Upper lobe of right lung (tissue), 1 donor: ENCODE measurements at places on chromosomes 3 and 15. TPM values are rescaled to one million over a fixed set of nuclear protein-coding genes. Genes with fewer than 3 reads are reported as not detected.

GRCh38 chr3:61451841-61452240, 109.5 kb upstream of the PTPRG start:
- DNase-seq, result no peak
- no peaks in the 10 kb centered on the region for H3K4me1 ChIP-seq
- no peaks in the 10 kb centered on the region for H3K36me3 ChIP-seq
- no peaks in the 10 kb centered on the region for H3K27me3 ChIP-seq
- no peak overlapping the region for H3K27ac ChIP-seq

DNA sequence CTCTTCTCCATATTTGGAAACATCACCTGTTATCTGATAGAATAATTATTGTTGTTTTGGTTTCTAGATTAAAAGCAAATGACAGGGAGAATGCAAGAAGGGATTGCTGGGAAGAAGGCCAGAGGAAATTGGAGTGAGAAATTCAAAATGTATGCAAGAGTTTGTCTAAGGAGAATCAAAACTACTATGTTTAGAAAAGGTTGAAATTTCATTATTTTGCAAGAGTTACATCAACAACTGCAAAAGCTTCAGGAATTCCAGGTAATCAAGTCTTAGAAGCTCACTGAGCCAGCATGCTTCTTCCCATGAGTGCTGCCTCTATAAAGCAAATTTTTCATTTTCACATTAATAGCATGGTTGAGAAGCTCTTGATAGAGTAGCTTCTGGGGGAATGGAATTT, 177.2 kb upstream of the GBE1 start:
- no peak overlapping the region for H3K27ac ChIP-seq
- no peak for DNase-seq
- H3K4me3 ChIP-seq, result no peak overlapping the region
- no peaks in the 10 kb centered on the region for H3K36me3 ChIP-seq
- H3K4me1 ChIP-seq, result no peaks in the 10 kb centered on the region

DNA sequence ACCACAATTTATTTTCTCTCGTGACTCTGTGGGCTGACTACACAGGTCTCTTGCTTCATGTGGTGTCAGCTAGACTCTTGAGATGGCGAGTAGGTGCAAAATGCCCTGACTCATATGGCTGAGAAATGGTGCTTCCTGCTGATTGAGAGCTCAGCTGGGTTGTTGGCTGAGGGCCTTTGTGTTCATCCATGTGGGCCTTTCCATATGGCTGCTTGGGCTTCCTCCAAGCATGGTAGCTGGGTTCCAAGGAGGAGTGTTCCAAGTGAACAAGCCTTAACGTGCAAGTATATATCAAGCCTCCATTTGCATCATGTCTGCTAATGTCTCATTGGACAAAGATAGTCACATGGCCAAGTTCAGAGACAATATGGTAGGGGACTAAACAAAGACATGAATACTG, 164.0 kb downstream of the PDCD6IP start:
- no peaks in the 10 kb centered on the region for H3K36me3 ChIP-seq
- H3K4me3 ChIP-seq, result no peak overlapping the region
- no peak overlapping the region for H3K27ac ChIP-seq
- no peak for DNase-seq

GRCh38 chr15:98009971-98010370, 49.5 kb downstream of the ARRDC4 start:
- H3K36me3 ChIP-seq, result no peaks in the 10 kb centered on the region
- DNase-seq, result no peak
- no peak overlapping the region for H3K4me3 ChIP-seq
- no peak overlapping the region for H3K27ac ChIP-seq

DNA sequence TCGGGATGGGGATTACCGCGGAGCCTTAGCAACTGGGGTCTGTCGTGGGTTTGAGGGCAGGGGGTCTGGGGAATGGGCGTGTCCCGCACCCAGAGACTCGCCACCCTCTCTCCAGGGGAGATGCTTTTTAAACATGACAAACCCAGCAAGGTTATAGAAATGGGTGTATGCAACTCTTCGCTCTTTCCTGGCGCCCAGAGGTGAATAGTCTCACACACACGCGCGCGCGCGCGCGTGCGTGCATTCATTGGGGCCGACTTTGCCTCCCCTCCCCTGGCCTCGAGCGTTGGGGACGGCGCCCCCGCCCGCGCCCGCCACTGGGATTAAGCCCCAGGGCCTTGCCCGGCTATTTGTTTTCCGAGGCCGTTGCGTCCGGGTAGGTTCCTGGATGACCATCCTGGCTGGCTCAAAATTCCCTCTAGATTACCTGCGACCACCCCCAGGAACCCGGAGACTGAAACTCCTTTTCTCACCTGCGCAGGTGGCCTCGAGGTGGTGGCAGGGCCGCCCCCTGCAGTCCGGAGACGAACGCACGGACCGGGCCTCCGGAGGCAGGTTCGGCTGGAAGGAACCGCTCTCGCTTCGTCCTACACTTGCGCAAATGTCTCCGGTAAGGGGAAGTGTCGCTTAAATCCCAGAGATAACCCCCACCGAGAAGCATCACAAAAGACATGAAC, 777 bp downstream of the GPR160 start:
- H3K27me3 ChIP-seq, result no peaks in the 10 kb centered on the region
- peak overlapping the region; percentile 66 for H3K27ac ChIP-seq
- H3K36me3 ChIP-seq, result no peaks in the 10 kb centered on the region
- H3K4me1 ChIP-seq, result peaks cover 5% of the 10 kb centered on the region
- peak; percentile 83 for DNase-seq

DNA sequence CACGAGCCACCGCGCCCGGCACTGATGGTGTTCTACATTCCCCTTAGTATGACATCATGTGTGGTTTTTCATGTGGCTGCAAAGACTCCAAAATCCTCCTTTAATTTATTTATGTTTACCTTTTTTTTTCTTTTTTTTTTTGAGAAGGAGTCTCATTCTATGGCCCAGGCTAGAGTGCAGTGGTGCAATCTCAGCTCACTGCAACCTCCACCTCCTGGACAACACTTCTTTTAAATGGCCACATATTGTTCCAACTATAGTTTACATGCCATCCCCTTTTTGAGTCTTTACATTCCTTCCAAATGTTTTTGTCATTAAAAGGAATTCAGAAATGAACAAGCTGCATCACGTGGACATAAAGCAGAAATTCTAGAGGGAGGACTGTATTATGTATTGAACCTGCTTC, 10.3 kb upstream of the CDV3 start:
- H3K4me1 ChIP-seq, result no peaks in the 10 kb centered on the region
- H3K4me3 ChIP-seq, result no peak overlapping the region
- no peaks in the 10 kb centered on the region for H3K27me3 ChIP-seq

GRCh38 chr3:49248840-49249227, 28.2 kb downstream of the C3orf62 start:
- H3K4me3 ChIP-seq, result no peak overlapping the region
- H3K4me1 ChIP-seq, result peaks cover 17% of the 10 kb centered on the region
- DNase-seq, result peak; percentile 13
- no peaks in the 10 kb centered on the region for H3K36me3 ChIP-seq

DNA sequence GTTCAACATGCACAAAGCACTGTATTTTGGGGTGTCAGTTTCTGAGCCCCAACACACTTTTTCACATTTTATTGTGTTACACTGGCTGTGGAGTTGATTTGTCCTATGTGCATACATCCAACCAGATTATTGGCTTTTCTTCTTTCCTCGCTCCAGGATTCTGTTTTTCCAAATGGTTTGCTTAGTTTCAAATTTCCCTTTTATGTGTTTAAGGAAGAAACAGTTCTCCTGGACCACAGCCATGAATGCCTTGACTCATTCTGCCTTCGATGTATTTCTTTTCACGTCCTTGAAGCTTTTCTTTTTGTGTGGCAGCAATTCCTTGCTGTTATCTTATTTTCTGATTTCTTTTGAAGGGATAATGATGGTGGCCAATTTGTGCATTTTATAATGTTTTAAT, 53.8 kb downstream of the CACNA2D3 start:
- no peak overlapping the region for H3K27ac ChIP-seq
- H3K36me3 ChIP-seq, result no peaks in the 10 kb centered on the region
- no peak overlapping the region for H3K4me3 ChIP-seq
- no peaks in the 10 kb centered on the region for H3K27me3 ChIP-seq

DNA sequence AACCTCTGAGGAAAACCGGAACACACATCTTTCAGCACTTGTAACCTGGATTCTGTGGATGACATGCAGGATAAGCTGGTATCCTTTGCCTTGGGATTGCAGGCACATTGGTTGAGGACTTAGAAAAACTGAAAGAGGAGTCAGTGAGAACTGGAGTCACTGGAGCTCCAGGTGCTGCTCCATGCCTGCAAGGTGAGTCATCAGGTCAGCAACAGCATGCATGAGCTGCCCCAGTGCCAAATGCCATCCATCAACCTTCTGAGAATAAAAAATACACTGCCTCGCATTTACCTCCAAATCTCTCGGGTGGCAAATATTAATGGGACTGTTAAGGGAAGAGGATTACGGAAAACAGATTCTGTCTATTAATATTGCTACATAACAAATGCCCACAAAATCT, 729.1 kb downstream of the NTRK3 start:
- H3K36me3 ChIP-seq, result no peaks in the 10 kb centered on the region
- no peaks in the 10 kb centered on the region for H3K27me3 ChIP-seq
- H3K4me1 ChIP-seq, result no peaks in the 10 kb centered on the region
- no peak for DNase-seq

DNA sequence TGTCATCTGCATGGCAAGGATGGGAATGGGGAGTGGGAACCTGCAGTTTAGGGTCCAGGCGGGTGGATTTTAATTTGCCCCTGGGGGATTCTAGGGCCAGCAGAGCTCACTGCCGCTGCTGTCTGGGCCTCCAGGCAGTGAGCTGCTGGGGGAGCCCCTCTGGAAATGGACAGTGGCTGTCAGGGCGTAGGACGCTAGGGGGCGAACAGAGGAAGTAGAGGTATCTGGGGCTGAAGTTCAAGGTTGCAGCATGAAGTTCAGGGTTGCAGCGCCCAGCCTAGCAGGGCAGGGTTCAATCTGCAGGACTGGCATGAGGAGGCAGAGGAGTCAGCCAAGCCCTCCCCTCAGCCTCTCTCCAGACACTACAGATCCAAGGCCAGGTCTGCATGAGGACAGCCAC, 49.5 kb downstream of the APBA2 start:
- H3K27me3 ChIP-seq, result no peaks in the 10 kb centered on the region
- no peaks in the 10 kb centered on the region for H3K36me3 ChIP-seq
- no peak overlapping the region for H3K27ac ChIP-seq
- no peak overlapping the region for H3K4me3 ChIP-seq
- no peaks in the 10 kb centered on the region for H3K4me1 ChIP-seq

- H3K36me3 ChIP-seq, result no peaks in the 10 kb centered on the region
- H3K27me3 ChIP-seq, result no peaks in the 10 kb centered on the region
- H3K4me3 ChIP-seq, result no peak overlapping the region
- DNase-seq, result no peak
- H3K27ac ChIP-seq, result no peak overlapping the region
Observed at GRCh38 chr3:157300094-157300493, 136.6 kb upstream of the PTX3 start.

DNA sequence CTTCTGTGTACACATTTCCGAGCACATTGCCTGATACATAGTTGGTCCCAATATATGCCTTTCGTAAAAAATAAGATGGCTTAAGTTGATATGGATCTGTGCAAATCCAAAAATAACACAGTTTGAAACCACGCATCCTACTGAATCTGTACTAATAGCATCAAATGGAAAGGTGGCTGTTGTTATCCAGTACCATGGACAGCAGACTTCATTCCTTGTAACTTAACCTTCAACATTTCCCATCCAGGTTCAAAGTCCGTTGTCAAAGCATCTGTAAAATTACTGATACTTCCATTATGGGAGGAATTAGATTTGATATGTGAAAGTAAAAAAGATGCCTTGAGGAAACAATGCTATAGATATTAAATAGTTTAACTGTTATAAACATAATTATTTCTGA, 65.5 kb upstream of the C3orf49 start:
- H3K27ac ChIP-seq, result no peak overlapping the region
- H3K4me1 ChIP-seq, result no peaks in the 10 kb centered on the region
- H3K4me3 ChIP-seq, result no peak overlapping the region

DNA sequence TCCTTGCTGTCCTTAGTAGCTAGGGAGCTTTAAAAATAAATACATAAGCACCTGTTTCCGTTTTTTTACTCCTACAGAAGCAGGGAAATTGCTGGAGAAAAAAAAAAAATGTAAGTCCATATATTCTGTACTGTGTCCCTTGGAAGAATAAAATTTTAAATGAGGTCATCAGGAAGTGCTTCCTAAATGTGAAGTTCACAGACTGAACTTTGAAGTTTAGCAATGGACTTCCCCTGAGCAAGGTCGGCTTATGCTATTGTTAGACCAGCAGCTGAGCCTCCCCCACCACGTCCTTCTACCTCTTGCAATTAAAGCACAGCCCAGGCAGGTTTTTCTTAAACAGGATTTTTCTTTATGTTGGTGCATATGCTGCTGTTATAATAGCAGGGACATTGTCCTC, 26.3 kb downstream of the LIPC start:
- peak overlapping the region; percentile 26 for H3K27ac ChIP-seq
- no peak overlapping the region for H3K4me3 ChIP-seq
- no peaks in the 10 kb centered on the region for H3K36me3 ChIP-seq
- no peaks in the 10 kb centered on the region for H3K27me3 ChIP-seq

GRCh38 chr3:133460809-133461208, 61.0 kb downstream of the BFSP2 start:
- no peaks in the 10 kb centered on the region for H3K27me3 ChIP-seq
- no peak for DNase-seq
- H3K27ac ChIP-seq, result no peak overlapping the region
- no peaks in the 10 kb centered on the region for H3K36me3 ChIP-seq

- no peaks in the 10 kb centered on the region for H3K36me3 ChIP-seq
- no peaks in the 10 kb centered on the region for H3K4me1 ChIP-seq
- DNase-seq, result no peak
- no peak overlapping the region for H3K4me3 ChIP-seq
Observed at GRCh38 chr3:295166-295565, 98.6 kb downstream of the CHL1 start.

DNA sequence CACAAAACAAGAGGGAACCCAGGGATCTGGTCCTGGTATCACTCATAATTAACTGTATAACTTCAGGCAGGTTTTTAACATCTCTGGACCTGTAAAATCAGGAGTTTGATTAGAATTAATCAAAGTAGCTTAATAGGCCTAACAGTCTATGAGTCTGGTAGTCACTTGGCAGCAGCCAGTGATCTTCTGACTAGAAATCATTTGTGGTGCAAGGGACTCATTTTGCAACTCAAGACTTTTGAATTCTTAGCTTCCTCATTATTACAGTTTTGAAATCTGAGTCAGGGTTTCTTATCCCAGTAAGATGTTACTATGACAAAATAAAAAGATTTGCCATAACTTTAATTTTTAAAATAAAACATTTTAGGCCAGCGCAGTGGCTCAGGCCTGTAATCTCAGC, 70.8 kb downstream of the TMCC1 start:
- peak overlapping the region; percentile 56 for H3K27ac ChIP-seq
- no peak for DNase-seq
- peaks cover 4% of the 10 kb centered on the region for H3K36me3 ChIP-seq
- peaks cover 2% of the 10 kb centered on the region for H3K4me1 ChIP-seq
- no peaks in the 10 kb centered on the region for H3K27me3 ChIP-seq

CRBN gene
- 56.0 TPM for total RNA-seq

ZNF717 gene
- total RNA-seq, result 11.0 TPM

ZBTB38 gene
- 118 TPM for total RNA-seq

RCN2 gene
- total RNA-seq, result 39.4 TPM

GATA2 gene
- total RNA-seq, result 86.6 TPM
